Stimulated activated CD4-positive, alpha-beta T cell treated with anti-CD3 and anti-CD28 coated beads, TNF-alpha, amount 100 ng/mL, for 24 hours (primary cell): ENCODE measurements at places on chromosomes 3 and 15.

GRCh38 chr3:85271911-85272310, 313.1 kb downstream of the CADM2 start:
- DNase-seq = no peak

DNA sequence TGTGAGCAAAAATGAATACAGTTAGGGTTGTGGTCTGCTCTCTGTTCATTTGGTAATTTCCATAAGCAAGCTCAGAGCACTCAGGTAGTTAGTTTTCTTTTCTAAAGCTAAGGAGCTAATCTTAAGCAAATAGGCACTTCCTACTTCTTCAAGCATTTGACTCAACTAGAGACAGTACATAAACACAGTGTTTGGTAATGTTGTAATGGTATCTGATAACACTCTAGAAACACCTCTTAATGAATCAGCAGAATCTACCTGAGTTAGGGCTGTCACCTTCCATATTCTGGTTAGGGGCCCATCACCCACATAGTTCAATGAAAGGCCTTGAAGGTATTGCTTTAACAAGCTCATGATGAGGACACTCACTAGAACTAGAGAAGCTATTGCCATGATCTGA, 83.1 kb downstream of the PLCH1 start:
- no peak for DNase-seq

DNA sequence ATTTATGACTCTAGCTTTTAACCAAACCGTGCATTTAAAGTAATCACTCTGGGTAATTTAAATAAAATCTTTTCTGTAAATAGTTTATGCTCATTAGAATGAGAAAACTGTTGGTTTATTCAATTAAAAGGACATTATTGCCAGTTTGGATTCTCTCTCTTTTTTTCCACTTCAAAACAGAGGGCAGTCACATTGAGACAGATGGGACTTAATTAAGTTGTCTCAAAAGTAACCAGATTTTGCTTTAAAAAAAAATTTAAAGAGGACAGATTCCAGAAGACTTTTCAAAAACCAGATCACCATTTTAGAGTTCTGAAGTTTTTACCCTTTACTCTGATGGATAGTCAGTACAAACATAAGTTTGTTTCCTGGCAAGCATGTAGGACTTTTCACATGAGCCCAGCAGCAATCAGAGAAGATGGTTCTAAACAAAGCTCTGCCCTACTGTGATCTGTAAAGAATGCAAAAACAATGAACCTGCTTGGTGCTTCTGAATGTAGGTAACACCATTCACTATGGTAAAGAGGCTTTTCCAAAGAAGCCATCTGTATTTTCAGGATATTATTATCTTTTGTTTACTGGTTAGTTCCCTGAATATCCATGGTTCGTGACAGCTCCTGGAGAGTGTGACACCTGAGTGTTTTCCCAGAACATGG, 136.2 kb downstream of the LRTM1 start:
- no peak for DNase-seq

DNA sequence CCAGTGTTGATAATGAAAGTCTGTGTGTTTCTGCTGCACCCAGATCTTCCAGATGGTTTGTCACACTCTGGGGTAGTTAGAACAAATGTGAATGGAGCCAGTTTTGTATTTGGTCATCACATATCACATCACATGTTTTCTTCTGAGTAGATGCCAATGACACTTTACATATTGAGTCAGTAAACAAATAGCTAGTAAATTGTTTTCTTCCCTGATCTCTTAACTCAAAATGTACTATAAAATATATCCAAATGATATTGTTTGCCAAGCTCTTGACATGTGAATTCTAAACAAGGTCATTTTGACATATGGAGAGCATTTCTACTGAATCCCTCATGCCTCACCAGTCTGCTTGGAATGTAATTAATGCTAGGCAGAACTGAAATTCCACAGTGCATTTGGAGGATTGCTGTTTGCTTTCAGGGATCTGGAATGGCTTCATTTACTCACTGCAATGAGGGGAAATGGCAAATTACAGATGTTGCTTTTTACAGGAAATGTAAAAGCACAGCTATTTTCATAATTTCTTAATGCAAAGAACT, 45.0 kb downstream of the PDHB start:
- DNase-seq = no peak

GRCh38 chr3:187445356-187445755, 77.2 kb downstream of the RTP4 start:
- DNase-seq = no peak

DNA sequence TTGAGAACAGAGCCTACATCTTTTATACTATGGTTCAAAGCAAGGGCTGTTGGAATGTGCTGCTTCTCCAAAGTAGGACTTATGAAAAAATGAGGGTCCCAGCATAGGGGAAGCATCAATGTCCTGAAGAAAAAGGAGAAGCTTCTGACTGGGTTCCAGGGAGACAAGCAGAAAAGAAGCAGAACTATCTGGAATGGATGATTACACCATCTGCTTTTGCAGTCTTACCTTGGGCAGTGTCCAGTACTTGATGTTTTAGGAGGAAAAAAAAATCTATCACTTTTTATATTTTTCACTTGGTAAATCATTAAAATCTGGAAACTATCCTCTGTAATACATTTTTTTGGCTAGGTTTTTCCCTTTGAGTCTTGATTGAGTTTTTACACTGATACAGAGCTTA, 57.9 kb upstream of the DPH6 start:
- no peak for DNase-seq

- DNase-seq = no peak
Observed at GRCh38 chr3:39903253-39903652, 93.8 kb downstream of the MYRIP start.

- DNase-seq = no peak
Observed at GRCh38 chr3:12394569-12395271, 89.6 kb upstream of the TSEN2 start.

GRCh38 chr3:16494814-16495431, 18.6 kb downstream of the RFTN1 start:
- no peak for DNase-seq

DNA sequence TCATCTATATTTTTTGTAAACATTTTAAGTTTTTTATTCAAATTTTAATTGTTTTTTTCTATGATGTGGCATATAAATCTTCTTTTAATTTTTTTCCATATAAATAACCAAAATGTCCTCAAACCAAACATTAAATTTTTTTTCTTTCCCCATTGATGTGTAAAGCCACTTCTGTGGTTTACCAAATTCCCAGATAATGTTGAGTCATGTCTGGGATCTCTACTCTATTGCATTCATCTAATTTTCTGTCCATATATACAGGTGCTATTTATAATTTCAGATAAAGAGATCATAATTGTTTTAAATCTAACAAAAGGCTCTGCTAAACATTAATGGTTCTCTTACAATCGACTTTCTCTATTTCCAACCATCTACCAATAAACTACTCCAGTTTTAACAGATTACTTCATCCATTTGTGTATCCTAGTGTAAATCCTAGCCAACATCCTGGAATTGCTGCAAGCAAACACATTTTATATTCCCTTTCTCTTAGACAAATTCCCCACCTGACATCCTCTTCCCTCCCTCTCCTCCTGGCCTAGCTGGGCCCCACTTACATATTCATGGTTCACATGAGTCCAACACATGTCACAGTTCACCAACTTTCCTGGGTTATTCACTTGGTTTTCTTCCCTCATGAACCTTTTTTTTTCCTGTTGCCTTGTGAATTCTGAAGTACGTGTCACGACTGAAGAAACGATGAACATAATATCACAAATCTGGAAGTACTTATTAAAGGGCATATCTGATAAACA, 368.0 kb upstream of the AGTR1 start:
- DNase-seq = no peak

- DNase-seq = peak; percentile 61
Observed at GRCh38 chr3:60053526-60054265, 1003.9 kb upstream of the CFAP20DC start.

DNA sequence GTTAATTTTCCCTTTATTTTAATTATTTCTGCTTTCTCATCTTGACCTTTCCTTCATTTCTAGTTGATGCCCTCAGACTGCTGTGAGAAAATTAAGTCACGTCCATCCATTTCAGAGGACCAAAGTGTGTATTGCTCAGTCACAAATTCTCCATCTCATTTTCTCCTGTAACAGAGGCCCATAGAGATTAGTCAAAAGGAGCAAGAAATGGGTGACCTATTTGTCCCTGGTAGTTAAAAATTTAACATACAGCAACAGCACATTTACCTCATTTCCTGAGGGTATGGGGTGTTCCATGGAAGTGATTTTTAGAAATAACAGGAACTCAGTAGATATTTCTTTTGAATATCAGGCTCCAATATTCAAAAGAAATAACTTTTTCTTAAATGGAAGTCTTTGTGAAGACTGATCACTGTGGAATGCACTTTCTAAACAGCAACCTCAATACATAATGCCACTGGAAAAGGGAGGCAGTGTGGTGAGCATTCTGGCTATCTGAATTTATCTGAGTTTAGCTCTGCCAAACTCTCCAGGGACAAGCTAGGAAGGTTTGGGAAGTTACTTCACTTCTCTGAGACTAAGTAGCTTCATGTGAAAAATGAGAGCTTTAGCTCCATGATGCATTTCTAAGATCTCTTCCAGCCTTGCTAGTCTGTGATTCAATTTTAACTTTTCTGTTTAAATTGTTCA, 808.2 kb downstream of the SQOR start:
- no peak for DNase-seq

GRCh38 chr3:137385922-137386321, 378.2 kb upstream of the SOX14 start:
- no peak for DNase-seq

DNA sequence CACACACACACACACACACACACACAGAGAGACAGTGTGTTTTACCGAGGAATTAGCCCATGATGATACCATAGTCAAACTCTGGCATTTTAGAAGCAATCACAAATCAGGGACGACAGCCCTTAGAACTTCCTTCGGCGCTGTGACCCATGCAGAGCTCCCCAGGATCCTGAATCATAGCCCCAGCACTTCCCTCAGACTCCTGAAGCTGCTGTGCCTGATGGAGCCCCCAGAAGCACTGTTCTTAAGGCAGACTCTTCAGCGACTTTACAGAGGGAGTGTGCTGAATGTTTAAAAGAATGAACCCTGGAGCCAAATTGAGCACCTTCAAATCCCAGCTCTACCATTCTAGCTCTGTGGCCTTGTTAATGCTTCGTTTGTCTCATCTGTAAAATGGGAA, 89.3 kb upstream of the LIPC start:
- no peak for DNase-seq

- no peak for DNase-seq
Observed at GRCh38 chr15:85710340-85710842, 84.3 kb downstream of the KLHL25 start.

GRCh38 chr15:69677403-69677802, 224.8 kb downstream of the RPLP1 start:
- DNase-seq = no peak

DNA sequence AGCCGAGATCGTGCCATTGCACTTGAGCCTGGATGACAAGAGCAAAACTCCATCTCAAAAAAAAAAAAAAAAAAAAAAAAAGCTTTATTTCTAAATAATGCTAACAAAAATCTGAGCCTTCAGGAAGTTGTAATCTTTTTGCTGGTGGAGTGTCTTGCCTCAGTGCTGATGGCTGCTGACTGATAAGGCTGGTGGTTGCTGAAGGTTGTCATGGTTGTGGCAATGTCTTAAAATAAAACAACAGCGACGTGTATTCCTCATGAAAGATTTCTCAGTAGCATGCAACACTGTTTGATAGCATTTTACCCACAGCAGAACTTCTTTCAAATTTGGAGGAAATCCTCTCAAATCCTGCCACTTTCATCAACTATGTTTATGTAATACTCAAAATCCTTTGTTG, 77.4 kb upstream of the PTPRG start:
- no peak for DNase-seq

- no peak for DNase-seq
Observed at GRCh38 chr3:16932877-16933276, 48.1 kb downstream of the PLCL2 start.

DNA sequence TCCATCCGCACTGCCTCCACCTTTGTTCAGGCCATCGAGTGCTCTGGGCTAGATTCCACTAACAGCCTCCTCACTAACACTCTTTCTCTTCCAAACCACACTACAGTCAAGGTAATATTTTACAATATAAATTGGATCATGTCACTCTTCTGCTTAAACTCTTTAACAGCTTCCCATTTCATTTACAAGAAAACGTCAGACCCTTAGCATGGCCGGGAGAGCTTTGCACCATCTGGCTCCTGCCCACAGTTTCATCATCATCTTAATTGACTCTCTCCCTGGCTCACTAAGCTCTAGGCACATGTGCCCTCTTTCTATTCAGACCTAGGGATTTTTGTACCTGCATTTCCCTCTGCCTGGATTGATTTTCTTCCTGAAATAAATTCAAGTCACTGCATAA, 354.7 kb downstream of the FGF12 start:
- DNase-seq = no peak

- no peak for DNase-seq
Observed at GRCh38 chr3:27758083-27758482, 36.0 kb upstream of the EOMES start.

DNA sequence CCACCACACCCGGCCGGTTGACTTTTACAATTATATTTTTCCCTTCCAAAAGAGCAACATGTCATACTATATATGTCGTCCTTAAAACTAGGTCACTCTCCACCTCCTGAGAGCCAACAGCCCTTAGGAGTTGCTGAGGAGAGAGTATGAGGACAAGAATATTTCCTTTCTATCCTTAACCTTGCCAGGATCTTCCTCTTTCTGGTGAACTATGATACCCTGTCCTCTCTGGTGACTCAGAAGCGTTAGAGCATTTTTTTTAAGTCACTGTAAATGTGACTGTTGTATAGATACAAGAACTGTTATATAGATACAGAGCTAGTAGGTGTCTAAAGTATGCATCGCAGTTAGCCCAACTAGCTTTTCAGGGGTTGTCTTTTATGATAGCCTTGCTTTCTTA, 33.7 kb upstream of the MTHFS start:
- no peak for DNase-seq

- DNase-seq = no peak
Observed at GRCh38 chr3:148992027-148992634, 791 bp downstream of the GYG1 start.

DNA sequence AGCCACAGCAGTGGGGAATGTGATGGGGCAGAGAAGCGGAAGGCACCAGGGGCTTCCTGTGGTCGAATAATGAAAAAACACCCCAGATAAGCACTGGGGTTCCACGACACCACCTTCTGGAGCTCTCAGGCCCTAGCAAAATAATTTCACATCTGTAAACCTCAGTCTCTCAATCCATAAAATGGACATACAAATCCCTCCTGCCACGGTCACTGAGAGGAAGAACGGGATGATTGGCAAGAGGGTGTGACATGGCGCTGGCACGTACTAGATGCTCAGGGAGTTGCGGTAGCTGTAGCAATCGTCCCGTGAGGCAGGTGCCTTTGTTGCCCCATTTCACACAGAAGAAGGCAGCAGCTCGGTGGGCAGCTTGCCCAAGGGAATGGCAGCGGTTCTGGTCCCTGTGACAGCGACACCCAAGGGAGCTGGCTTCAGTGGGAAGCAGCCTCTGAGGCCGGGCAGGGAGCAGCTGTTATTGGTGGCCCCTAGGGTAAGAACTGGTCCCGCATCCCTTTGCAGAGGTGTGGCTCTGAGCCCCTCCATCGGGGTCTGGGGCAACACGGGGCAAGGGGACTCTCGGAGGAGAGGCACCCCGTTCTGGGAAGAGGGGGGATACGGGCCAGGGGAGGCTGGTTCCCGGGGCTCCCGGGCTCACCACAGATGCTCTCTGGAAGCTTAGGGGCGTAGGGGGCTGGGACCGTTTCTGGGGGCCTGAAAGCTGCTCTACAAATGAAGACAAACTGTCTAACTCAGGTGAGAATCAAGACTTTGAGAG, 114.0 kb upstream of the ALDH1A3 start:
- no peak for DNase-seq
